ENCODE measurements at places on chromosomes 12 and 14.

DNA sequence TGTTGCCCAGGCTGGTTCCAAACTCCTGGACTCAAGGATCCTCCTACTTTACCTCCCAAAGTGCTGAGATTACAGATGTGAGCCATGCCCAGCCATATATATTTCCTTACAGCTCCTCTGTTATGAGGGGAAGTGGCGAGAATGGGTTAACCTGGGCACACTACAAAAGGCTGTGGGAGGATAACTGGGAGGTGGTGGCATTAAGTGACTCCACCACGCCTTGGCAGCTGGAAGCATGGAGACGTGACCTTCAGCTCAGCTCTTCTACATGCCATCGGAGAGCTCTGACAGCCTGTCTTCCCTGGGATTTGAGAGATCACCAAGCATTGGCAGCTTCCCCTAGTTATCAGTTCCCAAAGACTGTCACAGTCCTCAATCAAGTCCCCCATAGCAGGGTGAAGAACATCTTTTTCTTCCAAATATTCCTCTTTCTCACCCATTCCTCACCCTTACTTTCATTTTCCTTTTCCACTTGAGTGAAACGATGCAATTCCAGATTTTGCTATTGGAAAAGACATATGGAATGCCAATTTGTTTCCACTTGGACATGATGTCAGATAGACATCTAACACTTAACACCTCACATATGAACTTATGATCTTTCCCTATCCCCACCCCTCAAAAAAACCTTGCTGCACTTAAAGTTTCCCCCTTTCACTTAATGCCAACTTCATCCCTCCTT, 48.5 kb downstream of the PHLDA1 start:
- no peak for DNase-seq

DNA sequence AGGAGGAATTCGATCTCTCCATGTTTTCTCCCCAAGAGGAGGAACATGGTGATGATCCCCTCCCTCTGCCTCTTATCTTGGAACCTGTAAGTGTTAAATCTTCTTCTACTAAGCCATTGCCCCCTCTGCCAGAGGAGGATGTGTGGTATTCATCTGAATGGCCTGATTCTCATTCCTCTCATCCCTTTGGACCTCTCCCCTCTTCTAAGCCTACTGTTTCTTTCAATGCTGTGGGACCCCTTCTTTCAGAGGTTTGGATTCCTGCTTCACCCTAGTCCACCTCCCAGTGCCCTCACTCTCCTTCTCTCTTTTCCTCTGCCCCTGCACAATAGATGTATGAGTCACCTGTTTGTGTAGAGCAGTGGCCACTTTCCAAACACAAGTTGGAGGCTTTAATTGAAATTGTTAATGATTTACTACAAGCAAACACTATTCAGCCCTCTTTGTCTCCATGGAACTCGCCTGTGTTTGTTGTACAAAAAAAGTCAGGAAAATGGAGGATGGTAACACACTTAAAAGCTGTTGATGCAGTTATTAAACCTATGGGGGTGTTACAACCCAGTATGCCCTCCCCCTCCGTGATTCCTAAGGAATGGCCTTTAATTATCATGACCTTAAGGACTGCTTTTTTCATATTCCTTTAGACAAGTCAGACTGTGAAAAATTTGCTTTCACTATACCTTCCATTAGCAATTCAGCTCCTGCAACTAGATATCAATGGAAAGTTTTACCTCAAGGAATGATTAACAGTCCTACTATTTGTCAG, 192.1 kb upstream of the ALG10B start:
- DNase-seq: no peak

- DNase-seq: no peak
These were observed 32.5 kb upstream of the EMP1 start for GRCh38 chr12:13163868-13164635.

DNA sequence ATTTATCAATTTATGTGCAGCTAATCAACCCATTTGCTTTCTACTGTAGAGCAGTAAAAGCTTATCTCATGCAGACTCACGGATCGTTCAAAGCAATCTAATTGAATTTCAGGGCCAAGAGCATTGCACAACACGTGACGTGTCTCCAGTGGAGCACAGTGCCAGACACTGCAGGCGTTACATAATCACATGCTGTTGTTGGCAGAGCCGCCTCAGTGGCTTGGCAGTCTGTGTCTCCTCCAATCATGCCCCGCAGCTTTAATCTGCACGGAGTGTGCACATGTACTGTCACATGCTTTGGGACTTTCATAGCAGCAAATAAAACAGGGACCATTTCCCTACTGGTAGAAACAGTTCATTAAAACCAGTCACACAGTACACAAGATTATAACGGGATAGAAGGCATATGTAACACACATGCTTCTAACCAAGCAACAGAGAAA, 309.3 kb downstream of the ITPR2 start:
- DNase-seq: no peak

- DNase-seq: no peak
These were observed 294.3 kb downstream of the APAF1 start for GRCh38 chr12:98939350-98939749.

GRCh38 chr14:49892636-49893308, at the start of gene ARF6:
Gene ARF6 (plus strand): TSS chr14:49893082. CDS start chr14:49893737, 655 bp downstream.
- peak; percentile 98 for DNase-seq

- DNase-seq: no peak
These were observed 60.4 kb upstream of the PTHLH start for GRCh38 chr12:28032811-28033537.

- no peak for DNase-seq
These were observed 938 bp upstream of the SLC25A29 start for GRCh38 chr14:100306998-100307765.

- no peak for DNase-seq
These were observed 31.7 kb upstream of the TSPAN9 start for GRCh38 chr12:3045494-3045893.

- no peak for DNase-seq
These were observed 4.0 kb downstream of the ASCL4 start for GRCh38 chr12:107778383-107779025.

DNA sequence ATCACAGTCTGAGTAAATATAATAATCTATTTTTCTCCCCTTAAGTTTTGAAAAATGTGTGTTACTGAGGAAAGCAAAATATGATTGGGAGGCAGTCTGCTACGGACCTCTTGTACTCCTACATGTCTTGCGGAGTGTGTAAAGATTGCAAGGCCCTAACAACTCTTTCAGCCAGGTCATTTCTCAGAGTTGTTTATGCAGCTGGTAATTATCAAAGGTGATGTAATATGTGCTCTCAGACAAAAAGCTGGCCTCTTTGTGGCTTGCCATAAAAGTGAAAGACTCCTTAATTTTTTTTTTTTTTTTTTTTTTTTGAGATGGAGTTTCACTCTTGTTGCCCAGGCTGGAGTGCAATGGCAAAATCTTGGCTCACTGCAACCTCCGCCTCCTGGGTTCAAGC, 40.5 kb upstream of the MON2 start:
- DNase-seq: no peak

DNA sequence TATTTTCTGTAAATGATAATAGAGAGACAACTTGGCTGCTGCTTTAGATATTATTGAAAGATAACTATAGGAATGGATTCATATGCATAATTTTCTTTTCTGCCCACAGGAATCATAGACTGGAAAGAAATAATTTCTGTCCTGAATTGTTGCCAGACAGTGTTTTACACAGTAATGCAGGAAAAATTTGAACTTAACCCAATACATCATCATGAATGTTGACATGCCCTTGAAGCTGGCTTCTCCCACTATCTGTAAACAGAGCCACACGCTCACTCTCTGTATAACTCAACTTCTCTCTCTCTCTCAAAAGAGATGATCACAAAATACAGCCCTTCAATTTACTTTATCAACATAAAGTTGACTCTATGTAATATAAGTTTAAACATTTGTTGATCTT, 56.6 kb downstream of the PAX9 start:
- DNase-seq: no peak

DNA sequence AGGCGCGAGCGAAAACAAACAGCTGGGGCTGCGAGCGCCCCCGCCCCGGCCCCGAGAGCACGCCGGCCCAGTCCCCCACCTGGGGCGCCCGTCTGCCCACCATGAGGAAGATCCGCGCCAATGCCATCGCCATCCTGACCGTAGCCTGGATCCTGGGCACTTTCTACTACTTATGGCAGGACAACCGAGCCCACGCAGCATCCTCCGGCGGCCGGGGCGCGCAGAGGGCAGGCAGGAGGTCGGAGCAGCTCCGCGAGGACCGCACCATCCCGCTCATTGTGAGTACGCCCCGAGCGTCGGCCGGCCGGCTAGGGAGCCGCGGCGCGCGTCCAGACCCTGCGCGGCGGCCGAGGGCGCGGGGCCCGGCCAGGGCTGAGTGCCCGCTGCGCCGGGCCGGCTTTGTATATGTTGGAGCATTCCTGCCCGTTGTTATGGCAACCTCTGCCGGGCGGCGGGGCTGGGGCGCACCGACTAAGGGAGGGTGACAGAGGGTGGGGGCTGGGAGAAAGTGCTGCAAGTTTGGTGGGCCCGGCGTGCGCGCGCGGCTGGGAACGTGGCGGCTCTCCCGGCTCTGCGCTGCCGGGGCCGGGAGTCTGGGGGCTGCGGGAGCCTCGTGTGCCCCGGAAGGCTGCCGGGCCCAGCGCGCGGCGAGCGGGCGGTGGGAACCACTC, 367 bp downstream of the GALNT16 start:
- peak; percentile 9 for DNase-seq

GRCh38 chr12:92064422-92064821, 81.2 kb downstream of the BTG1 start:
- no peak for DNase-seq

GRCh38 chr12:116157845-116158267, 119.6 kb downstream of the MED13L start:
- DNase-seq: no peak

- no peak for DNase-seq
These were observed 7.4 kb downstream of the REM2 start for GRCh38 chr14:22890416-22890815.

- peak; percentile 40 for DNase-seq
These were observed at the start of gene PIANP for GRCh38 chr12:6700646-6701051. Gene PIANP (minus strand): TSS chr12:6700815. CDS start chr12:6698061, 2,754 bp downstream.

DNA sequence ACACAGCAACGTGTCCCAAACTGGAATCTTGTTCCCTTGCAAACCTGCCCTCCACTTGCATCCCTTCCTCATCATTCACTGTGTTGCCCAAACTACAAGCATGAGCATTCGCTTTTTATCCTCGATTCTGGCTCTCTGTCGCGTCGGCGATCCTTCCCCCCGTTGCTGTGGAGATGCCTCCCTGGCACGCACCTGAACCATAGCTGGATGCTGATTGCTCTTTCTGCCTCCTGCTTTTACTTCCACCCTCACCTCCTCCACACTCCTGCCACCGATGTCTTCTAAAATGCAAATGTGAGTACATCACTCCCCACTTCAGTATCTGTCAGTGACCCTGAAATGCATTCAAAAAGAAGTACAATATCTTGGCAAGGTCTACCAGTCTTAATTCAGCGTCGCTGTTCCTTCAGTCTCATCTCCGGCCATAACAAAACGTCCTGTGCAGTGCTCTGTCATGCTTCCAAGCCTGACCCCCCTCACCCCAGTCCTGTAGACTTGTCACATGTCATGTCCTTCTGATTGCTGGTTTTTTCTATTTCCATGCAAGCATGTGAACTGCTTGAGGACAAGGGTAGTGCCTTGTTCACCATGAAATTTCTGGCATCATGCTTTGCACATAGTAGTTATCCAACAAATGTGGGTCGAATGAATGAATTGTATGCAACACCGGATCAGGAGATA, 2.5 kb upstream of the PPP2R5C start:
- DNase-seq: no peak

GRCh38 chr12:74292351-74293194, 245.1 kb upstream of the ATXN7L3B start:
- DNase-seq: no peak

- DNase-seq: no peak
These were observed 19.4 kb downstream of the GNS start for GRCh38 chr12:64739778-64740177.

- no peak for DNase-seq
These were observed 12.9 kb downstream of the P2RX4 start for GRCh38 chr12:121222847-121223246.

- peak; percentile 1 for DNase-seq
These were observed 1.5 kb downstream of the CYP46A1 start for GRCh38 chr14:99685596-99685995.

GRCh38 chr14:73743431-73743931, 29.3 kb upstream of the PNMA1 start:
- DNase-seq: peak; percentile 57

DNA sequence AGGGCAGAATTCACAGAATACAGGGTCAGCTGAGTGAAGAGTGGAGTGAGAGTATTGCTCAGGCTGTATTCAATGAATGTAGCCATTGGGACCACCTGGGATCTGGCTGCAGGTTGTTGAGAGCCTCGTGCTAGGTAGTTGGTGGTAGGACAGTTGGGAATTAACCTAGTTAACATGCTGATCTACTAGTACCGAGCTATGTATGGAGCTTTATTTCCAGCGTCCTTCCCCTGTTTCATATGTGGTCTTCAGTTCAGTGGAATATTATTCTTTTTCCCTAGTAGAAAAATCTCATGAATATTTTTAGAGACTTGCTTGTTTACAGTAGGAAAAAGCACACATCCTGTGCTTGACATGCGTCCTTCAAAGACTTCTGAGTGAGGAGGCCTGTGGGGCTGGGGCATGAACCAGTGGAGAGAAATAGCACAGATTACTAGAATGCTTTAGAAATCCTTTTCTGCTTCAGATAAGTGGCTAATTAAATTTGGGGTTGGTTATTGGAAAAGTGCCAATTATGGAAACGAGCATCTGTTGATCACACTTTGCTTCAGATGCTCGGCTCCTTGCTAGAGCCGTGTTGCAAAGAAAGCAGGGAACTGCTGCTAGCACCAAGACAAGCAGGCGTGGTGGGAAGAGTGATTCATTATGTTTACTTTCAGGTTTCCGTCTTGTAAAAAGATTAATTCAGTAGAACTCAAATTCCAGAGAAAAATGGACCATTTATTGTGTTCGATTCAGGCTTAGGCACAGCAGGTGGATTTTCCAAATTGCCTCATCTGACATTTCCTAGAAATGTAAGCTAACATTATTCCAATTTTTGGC, 53.6 kb downstream of the ARF6 start:
- no peak for DNase-seq

- DNase-seq: no peak
These were observed 90.7 kb downstream of the SINHCAF start for GRCh38 chr12:31234955-31235867.

- DNase-seq: peak; percentile 90
These were observed 21.6 kb upstream of the GPR132 start for GRCh38 chr14:105086833-105087307.
